ENCODE measurements at places on chromosomes 6 and 20.

DNA sequence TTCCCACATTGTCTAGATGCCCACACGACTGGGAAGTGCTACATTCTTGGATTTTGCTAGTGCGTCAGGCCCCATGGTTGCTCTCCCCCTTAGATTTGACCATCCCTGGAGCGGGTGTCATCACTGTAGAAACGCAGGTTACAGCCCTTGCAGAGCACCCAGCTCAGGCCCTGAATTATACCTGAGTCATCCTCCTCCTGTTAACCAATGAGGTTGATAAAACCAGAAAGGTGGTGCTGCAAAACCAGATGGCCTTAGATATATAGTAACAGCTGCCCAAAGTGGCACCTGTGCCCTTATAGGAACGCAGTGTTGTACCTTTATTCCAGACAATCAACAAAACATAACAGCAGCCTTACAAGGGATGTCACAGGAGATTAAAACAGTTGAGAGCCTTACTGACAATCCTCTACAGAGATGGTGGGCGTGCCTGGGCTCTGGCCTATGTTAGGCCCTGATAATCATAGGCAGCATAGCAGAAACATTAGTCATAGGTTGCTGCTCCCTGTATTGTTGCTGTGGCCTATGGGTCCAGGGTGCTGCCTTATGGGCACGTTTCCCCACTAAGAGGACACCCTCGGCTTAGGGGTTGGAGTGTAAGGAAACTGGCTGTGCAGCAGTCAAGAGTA, 33.6 kb upstream of the HSF2 start:
- DNase-seq: no peak

DNA sequence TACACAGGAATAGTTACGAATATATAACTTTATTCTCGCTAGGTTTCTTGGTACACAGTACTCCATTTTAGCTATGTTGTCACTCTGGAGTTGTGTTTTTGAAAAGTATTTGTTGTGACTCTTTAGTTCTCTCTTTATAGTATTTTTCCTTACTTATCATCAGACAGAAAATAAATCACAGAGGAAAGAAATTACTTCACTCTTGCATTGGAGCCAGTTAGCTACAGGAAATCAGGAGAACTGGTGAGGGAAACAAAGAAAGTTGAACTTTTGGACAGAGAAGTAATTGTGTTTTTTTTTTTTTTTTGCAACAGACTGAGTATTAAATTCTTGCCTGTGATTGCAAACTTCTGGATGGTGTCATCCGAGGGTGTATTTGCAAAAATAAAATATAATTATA, 33.9 kb downstream of the DSE start:
- DNase-seq: no peak

GRCh38 chr6:95548188-95548786, 29.0 kb upstream of the MANEA start:
- DNase-seq: no peak

GRCh38 chr6:145688493-145688905, 46.8 kb downstream of the EPM2A start:
- DNase-seq: no peak

- DNase-seq: no peak
Measured at GRCh38 chr6:15517600-15517999, 145.2 kb downstream of the DTNBP1 start.

DNA sequence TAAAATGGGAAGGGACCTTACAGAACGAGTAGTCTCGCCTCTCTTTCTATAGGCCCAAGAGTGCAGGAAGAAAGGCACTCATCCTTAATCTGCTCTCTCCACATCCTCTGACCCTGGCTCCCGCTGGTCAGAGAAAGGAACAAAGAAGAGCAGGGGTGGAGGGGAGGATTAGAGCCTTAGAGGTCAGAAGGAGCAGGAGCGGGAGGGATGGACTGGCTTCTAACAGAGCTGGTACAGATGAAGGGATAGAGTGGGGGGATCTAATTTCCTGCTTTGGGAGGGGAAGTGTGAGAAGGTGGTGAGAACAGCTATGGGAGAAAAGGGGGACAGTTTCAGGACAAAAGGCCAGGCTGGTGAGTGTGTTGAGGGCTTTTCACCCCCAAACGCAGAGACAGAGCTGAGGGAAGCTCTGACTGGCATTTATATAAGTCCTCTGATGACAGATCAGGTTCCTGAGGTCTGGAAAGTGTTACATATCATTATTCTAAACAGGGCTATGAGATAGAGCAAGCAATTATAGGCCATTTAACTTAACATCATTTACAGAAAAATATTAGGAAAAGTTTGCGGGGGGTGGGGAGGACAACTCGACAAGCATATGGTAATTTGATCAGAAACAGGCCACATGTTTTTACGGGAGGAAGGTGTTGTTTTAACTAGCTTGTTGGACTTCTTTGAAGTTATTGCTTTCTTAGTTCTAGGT, 111.1 kb downstream of the FOXC1 start:
- no peak for DNase-seq

- DNase-seq: no peak
Measured at GRCh38 chr6:163834226-163834970, 419.9 kb downstream of the QKI start.

DNA sequence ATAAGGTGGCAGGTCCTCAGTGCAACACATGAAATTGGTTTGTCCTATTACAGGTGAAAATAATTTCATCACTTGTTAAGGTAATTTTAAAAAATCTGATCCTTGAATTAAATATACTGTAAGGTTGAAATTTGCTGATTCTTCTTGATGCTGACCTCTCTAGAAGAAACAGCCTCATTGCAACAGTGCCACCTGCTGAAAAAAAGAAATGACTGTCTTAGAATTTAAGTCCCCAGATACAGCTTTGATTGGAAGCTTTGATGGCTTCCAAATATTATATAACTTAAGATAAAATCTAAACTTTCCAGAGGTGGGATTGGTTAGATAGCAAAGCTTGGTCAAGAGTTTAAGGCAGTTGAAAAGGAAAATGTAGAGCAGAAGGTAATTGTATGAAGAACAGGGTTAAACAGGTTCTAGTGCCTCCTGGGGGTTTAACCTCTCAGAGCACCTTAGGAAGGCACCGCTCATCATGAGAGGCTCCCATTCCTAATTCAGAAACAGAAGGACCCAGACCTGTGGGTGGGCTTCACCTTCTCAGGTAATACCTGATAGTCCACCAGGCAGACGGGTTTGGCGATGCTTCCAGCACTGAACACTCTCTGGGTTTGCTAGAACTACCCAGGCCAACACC, 401.0 kb downstream of the PAX1 start:
- no peak for DNase-seq

- no peak for DNase-seq
Measured at GRCh38 chr6:39035681-39036080, 12.9 kb upstream of the GLP1R start.

GRCh38 chr6:40740518-40740917, 153.4 kb upstream of the LRFN2 start:
- DNase-seq: no peak

- no peak for DNase-seq
Measured at GRCh38 chr6:156873654-156874380, 96.6 kb downstream of the ARID1B start.

GRCh38 chr6:30821862-30822784, 62.2 kb upstream of the DDR1 start:
- DNase-seq: no peak

GRCh38 chr20:32017711-32018251, 7.5 kb downstream of the CCM2L start:
- DNase-seq: no peak

DNA sequence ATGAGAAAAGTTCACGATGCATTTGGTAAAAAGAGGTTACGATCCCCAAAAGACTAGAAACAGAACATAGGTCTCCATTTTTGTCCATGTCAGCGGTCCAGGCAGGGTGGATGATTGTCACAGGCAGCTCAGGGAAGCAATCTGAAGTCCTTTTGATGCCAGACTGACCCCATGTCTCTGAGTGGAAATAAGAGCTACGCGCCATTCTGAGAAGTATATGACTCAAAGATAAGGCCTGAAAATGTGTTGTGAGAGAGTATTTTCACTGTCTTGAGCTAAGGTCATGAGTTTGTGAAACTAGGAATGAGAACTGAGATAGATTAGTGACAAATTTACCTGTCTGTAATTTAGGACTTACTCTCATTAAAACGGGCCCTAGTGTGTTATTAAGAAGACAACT, 69.5 kb downstream of the LYRM4 start:
- DNase-seq: no peak

GRCh38 chr6:106536851-106537250, 92.4 kb downstream of the RTN4IP1 start:
- DNase-seq: no peak

DNA sequence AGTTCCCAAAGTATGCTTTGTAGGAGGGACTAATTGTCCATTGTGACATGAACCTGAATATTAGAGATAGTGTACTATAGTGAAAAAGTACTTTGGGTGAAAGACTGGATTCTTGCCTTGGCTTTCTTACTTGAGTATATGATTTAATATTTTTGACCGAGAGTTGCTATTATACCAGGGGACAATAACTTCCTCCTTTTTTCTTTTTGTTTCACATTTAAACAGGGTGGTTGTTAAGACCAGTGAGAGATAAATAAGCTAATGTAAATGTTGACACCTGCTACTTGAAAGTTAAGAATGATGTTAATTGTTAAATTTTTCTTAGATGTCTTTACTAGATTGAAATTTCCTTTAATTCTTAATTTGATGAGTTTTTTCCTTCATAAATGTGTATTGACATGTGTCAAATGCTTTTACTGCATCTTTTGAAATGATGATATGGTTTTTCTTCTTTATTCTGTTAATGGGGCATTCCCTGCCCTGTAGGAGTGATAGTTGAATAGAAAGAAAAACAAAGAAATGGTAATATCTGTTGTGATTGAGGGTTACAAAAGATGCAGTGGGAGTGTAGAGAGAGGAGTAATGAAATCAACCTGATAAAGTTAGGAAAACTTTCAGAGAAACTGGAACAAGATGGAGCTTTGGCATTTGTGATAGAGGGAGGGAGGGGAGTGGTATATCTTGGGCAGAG, 48.4 kb downstream of the ZFAND3 start:
- no peak for DNase-seq

DNA sequence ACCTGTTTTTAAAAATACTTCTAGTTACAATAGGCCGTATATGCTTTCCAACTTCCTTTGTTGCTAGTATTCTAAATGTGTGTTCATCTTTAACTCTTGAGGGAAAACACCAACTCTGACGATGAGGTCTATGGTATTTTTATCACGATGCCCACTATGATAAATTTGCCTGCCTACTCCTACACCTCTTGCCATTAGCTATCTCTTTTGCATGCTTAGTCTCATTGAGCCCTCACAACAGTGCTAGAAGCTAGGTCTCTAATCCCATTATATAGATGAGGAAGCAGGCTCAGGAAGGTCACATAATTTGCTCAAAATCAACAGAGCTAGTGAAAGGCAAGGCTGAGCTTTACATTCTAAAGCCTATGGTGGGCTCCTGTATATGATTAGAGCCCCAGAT, 13.2 kb downstream of the AAR2 start:
- no peak for DNase-seq

DNA sequence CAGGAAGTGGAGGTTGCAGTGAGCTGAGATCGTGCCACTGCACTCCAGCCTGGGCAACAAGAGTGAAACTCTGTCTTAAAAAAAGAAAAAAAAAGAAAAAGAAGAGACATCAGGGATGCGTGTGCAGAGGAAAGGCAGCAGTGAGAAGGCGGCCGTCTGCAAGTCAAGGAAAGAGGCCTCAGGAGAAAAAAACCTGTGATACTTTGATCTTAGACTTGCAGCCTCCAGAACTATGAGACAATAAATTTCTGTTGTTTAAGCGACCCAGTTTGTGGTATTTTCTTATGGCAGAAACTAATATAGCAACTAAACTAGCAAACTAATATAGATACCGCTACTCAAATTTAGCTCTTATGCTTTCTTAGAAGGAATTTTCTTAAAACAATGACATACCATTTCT, 36.1 kb downstream of the FGD2 start:
- no peak for DNase-seq

DNA sequence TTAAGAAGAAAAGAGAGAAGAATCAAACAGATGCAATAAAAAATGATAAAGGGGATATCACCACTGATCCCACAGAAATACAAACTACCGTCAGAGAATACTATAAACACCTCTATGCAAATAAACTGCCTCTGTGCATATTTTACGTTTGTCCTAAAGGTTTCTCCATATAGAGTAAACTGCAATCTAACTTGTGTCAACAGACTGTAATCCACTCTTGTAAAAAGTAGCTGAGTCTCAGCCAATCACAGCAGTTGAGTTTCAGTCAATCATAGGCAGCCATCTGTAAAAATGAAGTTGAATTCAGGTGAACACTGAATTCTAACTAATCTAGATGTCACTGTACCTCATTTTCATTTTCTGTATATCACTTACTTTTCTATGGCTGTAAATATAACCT, 112.2 kb upstream of the SYNCRIP start:
- DNase-seq: no peak

DNA sequence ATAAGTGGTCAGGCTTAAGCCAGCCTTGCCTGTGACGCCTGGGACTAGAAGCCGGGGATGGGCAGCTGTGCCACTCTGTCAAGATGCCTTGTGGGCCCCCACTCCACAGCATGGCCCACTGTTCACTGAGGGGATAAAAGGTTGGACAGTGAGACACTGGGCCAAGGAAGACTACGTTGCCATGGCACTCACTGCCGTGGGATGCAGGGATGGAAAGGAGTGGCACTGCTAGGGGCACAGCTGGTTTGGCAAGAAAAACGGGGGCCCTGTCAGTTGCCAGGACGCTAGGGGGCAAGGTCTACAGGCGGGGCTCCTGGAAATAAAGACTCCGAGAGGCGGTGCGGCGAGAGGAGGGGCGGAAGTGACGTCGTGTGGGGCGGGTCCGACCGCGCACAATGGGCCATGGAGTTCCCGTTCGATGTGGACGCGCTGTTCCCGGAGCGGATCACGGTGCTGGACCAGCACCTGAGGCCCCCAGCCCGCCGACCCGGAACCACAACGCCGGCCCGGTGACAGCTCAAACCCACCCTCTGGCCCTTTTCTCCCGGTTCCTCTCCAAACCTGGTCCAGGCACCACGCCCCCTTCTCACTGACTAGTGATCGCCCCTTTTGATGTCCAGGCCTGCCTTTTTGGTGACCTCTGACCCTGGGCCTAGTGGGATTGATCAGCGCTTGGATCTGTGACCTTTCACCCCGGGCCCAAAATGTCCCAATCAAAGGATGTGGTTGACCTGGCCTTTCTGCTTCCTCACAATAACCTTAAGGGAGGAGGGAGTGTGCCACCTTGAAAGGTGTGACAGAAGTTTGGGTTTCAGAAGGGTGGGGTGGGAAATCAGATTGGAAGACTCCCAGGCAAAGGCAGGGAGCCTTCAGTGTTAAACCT, at the start of gene ATAT1:
ATAT1 (plus strand) TSS at position 391 of the 883 bp plus-strand sequence.
- DNase-seq: peak; percentile 83

- no peak for DNase-seq
Measured at GRCh38 chr20:7362601-7363000, 577.7 kb downstream of the HAO1 start.

DNA sequence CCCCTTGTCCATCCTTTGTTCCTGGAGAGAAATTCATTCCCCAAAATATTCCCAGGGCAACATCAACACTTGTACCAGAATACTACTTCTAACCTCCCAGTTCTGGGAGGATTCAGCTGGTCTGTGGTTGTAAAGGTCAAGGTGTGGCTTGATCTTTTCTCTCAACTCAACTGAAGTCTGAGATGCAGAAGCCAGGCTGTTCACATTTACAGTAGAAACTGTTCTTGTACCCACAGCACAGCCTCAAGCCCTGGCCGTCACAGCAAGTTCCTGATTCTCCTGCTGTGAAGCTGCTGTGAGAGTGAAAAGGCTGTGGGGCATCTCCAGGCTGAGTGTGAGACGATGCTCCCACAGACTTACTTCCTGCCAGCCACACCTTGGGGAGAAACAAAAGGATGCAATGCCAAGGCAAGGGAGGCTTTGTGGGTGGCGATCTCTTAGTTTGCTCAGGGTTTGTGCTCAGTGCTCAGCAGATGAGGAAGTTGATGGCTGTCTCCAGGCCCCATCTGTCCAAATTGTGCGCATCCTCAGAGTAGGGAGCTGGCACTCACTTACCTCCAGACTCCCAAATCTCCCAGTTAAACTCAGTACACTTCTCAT, 143.9 kb upstream of the FOXA2 start:
- DNase-seq: no peak
